Activated CD4-positive, alpha-beta memory T cell treated with anti-CD3 and anti-CD28 coated beads for 36 hours (primary cell): ENCODE measurements at places on chromosomes 1 and 21. TPM values are rescaled to one million over a fixed set of nuclear protein-coding genes. Genes with fewer than 3 reads are reported as not detected.
A peak's percentile ranks its signal among the peaks of the same experiment; 100 is the strongest.

DNA sequence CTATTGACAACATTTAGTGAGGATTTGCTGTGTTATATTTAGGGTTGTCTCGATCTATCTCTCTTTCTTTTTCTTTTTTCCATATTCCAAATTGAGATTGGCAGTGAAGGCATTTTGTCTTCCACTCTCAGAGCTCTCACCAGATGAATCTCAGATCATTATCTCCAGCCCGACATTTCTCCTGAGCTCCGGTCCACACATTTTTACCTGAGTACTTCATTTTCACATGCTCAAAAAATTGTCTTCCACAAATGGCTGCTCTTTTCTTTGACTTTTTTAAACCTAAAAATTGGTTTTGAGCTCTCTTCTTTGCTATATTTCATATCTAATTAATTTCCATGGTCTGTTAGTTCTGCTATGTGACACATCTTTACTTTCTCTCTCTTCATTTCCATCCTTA, 56.9 kb upstream of the ASB17 start:
- H3K27me3 ChIP-seq: peaks cover 3% of the 10 kb centered on the region
- no peak overlapping the region for H3K27ac ChIP-seq
- H3K4me1 ChIP-seq: no peaks in the 10 kb centered on the region
- no peak for DNase-seq
- no peaks in the 10 kb centered on the region for H3K36me3 ChIP-seq

CFAP141 gene
- total RNA-seq: not detected

GRCh38 chr21:45001134-45002095, 61.6 kb downstream of the SLX9 start:
- DNase-seq: no peak
- H3K27ac ChIP-seq: no peak overlapping the region
- no peak overlapping the region for H3K4me3 ChIP-seq
- H3K27me3 ChIP-seq: peaks cover 2% of the 10 kb centered on the region

GRCh38 chr1:211333906-211334305, 7.3 kb downstream of the TRAF5 start:
- no peak overlapping the region for H3K4me3 ChIP-seq
- H3K36me3 ChIP-seq: peaks cover 11% of the 10 kb centered on the region
- no peak for DNase-seq
- H3K4me1 ChIP-seq: peaks cover 89% of the 10 kb centered on the region
- no peaks in the 10 kb centered on the region for H3K27me3 ChIP-seq
- H3K27ac ChIP-seq: peak overlapping the region; percentile 0

GRCh38 chr1:39322431-39322830, 117.9 kb downstream of the MACF1 start:
- no peak overlapping the region for H3K27ac ChIP-seq
- peaks cover 58% of the 10 kb centered on the region for H3K36me3 ChIP-seq
- H3K27me3 ChIP-seq: no peaks in the 10 kb centered on the region
- no peak for DNase-seq
- H3K4me1 ChIP-seq: peaks cover 29% of the 10 kb centered on the region

AADACL3 gene
- not detected for total RNA-seq

C1orf146 gene
- not detected for total RNA-seq

HEYL gene
- 0.19 TPM for total RNA-seq

GRCh38 chr1:221832617-221833016, 90.7 kb upstream of the DUSP10 start:
- no peak overlapping the region for H3K27ac ChIP-seq
- no peak for DNase-seq
- peaks cover 2% of the 10 kb centered on the region for H3K27me3 ChIP-seq
- no peak overlapping the region for H3K4me3 ChIP-seq
- peaks cover 35% of the 10 kb centered on the region for H3K4me1 ChIP-seq

- no peaks in the 10 kb centered on the region for H3K36me3 ChIP-seq
- H3K27ac ChIP-seq: no peak overlapping the region
- H3K27me3 ChIP-seq: peaks cover 79% of the 10 kb centered on the region
- peaks cover 33% of the 10 kb centered on the region for H3K4me1 ChIP-seq
- peak; percentile 52 for DNase-seq
Measured at GRCh38 chr1:46488343-46489168, 1.1 kb upstream of the DMBX1 start.

TRIM67 gene
- not detected for total RNA-seq

DNA sequence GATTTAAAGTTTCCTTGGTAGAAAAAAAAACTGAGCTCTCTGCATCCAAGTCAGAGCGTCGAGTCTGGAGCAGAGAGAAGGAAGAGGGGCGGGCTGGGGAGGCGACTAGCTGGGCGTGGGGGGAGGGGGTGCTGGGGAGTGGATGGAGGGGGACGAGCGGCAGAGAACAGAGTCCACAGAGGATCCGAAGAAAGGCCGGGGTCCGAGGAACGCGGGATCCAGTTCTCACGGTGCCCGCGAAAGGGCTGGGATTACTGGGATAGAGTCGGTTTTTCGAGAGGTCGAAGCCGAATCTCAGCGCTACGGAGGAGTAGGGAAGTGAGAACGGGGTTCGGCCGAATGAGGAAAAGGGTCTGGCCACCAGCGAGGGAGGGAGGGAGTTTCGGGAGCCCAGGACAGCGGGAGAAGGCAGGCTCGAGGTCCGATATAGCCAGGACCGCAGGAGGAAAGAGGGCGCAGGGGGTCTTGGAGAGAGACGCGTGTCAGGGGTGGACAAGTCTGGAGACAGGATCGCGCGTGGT, 665 bp downstream of the DAB1 start:
- H3K27me3 ChIP-seq: peaks cover 56% of the 10 kb centered on the region
- H3K36me3 ChIP-seq: no peaks in the 10 kb centered on the region
- H3K4me3 ChIP-seq: no peak overlapping the region
- no peak for DNase-seq

POLR3GL gene
- total RNA-seq: 27.3 TPM

KRTAP21-2 gene
- total RNA-seq: not detected

DNA sequence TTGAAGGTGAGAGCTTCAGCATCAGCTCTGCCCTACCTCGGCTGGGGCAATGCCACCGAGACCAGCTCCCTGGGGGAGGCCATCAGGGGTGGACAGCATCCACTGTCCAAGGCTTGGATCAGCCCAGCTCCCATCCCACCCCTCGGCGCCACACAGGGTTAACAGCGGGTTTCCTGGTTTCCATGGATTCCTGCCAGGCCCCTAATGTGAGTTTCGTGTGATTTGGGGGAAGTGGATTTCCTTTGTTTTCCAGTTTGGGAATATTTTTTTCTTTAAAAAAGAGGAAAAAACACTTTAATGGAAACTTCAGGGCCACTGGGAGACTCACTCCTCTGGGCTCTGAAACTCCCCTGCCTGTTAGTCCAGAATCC, 34.3 kb downstream of the CASZ1 start:
- H3K27me3 ChIP-seq: peaks cover 2% of the 10 kb centered on the region
- H3K4me3 ChIP-seq: no peak overlapping the region
- H3K27ac ChIP-seq: no peak overlapping the region
- H3K4me1 ChIP-seq: peaks cover 3% of the 10 kb centered on the region
- H3K36me3 ChIP-seq: no peaks in the 10 kb centered on the region

DNA sequence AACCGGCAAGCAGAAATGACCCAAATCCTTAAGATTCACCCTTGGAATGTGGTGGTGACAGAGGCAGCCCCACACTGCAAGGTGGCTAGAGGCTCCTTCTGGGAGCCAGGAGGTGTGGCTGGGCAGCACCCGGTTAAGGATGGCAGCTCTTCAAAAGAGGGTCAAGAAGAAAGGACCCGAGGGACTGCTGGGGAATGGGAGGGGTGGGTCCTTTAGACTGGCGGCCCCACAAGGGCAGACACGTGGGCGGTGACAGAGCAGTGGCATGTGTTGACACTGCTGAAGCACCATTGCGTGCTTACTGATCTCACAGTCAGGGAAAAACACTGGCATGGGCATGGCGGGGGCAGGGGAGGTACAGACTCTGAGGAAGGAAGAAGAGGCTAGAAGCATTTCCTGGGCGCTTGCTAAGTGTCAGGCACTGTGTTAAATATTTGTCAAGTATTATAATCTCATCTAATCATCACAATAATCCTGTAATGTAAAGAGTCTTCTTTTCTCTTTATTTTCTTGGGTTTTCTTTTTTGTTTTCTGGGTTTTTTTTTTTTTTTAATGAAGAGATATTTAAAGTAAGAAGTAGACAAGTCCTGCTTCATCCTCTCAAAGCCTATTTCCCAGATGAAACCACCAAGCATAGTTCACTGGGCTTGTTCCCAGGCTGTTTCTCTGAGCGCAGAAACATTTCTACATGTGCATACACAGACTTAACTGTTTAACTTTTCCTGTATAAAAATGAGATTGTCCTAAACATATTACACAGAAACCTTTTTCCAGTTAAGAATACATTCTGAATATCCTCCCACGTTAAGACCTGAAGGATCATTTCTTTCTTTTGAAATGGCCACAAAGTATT, 165.8 kb upstream of the EDN2 start:
- H3K4me3 ChIP-seq: no peak overlapping the region
- peak overlapping the region; percentile 71 for H3K27ac ChIP-seq
- H3K27me3 ChIP-seq: no peaks in the 10 kb centered on the region
- DNase-seq: peak; percentile 72

SLC25A34 gene
- 1.5 TPM for total RNA-seq

- H3K27me3 ChIP-seq: peaks cover 1% of the 10 kb centered on the region
- no peaks in the 10 kb centered on the region for H3K4me1 ChIP-seq
- no peak overlapping the region for H3K27ac ChIP-seq
- no peak for DNase-seq
Measured at GRCh38 chr21:17422931-17423330, 89.9 kb upstream of the CXADR start.
